Stimulated activated CD4-positive, alpha-beta T cell treated with anti-CD3 and anti-CD28 coated beads, TNF-alpha, amount 100 ng/mL, for 1 hour (primary cell): ENCODE measurements at places on chromosomes 12 and 14.

GRCh38 chr14:50804181-50804721 is 26.7 kb downstream of the NIN start:
- DNase-seq, result no peak

DNA sequence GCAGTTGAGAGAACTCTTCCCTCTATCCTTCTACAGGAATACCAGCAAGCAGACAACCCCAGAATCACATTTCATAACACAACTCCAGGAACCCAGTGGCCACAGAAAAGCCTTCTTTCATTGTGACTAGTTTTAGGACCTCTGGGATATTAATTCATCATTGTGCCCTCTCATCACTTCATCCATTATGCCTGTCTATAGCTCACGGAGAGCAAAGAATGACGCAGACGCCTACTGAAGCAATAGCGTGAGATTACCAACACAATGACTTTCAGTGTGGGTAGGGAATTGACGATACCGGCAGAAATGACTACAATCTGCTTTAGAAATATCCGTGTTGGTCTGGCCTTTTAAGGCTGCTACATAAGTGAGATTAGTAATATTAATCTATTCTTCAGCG is 158.1 kb upstream of the FOXG1 start:
- no peak for DNase-seq

DNA sequence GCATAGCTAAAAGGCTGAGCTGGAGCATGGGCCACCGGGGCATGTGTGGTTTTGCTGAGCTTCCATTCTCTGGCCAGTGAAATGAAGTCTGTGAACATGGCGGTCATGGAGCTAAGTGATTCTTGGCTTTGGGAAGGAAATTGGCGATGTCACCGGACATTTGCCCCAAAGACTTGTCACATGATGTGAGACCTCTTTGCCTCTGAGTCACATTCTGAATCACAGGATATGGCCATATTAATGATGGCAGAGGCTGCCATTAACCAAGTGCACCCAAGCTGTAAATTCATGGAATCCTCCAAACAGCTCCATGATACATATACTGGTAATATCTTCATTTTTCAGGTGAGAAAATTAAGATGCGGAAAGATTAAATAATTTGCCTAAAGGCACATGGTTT is 27.4 kb upstream of the BATF start:
- no peak for DNase-seq

- no peak for DNase-seq
These were observed 832 bp upstream of the CACNA2D4 start for GRCh38 chr12:1919284-1919683.

DNA sequence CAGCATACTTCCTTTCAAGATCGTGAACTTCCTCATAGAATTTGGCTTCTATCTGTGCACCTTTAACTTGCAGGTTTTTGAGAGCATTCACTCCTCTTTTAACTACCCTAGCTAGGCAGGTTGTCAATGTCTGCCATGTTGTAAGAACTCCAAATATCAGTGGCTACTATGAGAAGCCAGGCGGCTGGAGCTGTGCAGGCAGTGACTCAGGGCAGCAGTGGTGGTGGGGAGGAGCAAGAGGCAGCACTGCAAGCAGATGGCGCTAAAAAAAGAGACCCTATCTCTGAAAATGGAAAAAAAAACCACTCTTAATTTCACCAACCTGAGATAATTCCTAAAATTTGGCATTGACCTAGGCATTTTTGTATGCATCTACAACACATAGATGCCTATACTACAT is 28.5 kb downstream of the YARS2 start:
- DNase-seq, result no peak
